ENCODE measurements at places on chromosomes 2 and 18. TPM values are rescaled to one million over a fixed set of nuclear protein-coding genes. Genes with fewer than 3 reads are reported as not detected.
A peak's percentile ranks its signal among the peaks of the same experiment; 100 is the strongest.

The POTEC gene
- not detected for total RNA-seq

The SRD5A2 gene
- total RNA-seq = not detected

The MYO3B gene
- total RNA-seq = 0.16 TPM

The DLX2 gene
- not detected for total RNA-seq

DNA sequence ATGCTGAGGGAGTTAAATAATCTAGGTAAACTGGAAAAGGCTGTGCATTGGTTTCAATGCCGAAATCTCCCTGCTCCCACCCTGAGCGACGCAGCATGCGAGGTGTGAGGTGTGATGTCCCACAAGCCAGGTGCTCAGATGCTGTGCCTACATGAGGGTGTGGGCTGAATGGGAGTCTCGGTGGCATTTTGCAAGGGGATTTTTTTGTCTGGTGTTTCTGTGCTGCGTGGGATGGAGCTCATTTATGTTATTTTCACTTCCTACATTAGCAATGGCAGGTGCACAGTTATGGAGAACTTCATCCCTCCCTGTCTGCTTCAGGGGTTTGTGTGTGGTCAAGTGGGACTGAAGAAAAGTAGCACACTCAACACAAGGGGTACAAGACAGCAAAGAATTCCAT is 110.2 kb upstream of the CCDC68 start:
- no peak overlapping the region for H3K27ac ChIP-seq
- H3K4me3 ChIP-seq = no peak overlapping the region
- H3K27me3 ChIP-seq = peaks cover 20% of the 10 kb centered on the region
- no peaks in the 10 kb centered on the region for H3K4me1 ChIP-seq

DNA sequence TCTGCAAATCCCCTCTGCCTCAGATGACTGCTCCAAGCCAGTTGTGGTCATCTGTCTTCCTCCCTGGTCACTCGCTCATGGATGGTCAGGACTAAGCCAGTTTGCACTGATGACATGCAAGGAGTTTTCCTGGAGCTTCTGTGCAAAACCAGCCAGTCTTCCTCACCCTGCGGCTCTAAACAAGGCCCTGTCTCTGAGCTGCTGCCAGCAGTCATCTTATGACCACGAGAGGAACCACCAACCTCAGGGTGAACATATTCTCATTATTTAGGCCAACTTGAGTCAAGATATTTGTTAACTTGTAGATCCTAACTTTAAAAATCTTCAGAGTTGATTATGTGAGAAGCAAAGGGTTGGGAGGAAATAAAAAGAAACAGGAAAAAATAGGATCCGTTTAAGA is 119.9 kb upstream of the CAB39 start:
- no peaks in the 10 kb centered on the region for H3K27me3 ChIP-seq
- no peak overlapping the region for H3K4me3 ChIP-seq
- no peak overlapping the region for H3K27ac ChIP-seq
- peaks cover 2% of the 10 kb centered on the region for H3K36me3 ChIP-seq
- peaks cover 27% of the 10 kb centered on the region for H3K4me1 ChIP-seq

DNA sequence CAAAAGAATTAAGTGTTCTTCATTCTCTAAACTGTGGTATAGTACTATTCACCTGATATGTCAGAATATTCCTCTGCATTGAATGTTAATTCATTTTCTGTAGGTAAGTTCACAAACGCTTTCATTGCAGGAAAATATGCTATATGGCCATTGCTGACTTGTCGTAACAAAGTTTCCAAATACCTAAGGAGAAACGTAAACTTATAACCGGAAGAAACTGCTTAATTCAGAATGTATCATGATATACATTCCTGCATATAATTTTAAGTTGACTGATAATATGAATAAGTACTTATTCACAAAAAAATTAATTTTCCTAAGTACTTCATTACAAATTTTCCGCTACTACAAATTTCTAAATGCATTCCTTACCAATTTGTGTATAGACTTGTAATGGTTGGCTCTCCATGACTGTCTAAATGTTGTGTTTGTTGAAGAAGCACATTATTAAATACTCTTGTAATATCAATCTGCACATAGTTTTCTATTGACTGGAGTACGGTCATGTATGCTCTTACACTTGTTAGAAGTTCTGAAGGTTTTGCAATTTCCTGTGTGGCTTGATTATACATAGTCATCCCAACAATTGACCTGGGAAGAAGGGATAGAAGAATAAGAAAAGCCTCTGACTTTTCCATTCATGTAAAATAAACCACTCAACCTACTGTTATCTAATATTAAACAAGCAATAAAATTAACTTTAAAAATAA is 85.4 kb downstream of the NCKAP1 start:
- DNase-seq = no peak
- no peaks in the 10 kb centered on the region for H3K27me3 ChIP-seq
- H3K4me1 ChIP-seq = peaks cover 6% of the 10 kb centered on the region
- no peak overlapping the region for H3K27ac ChIP-seq

- H3K4me1 ChIP-seq = peaks cover 46% of the 10 kb centered on the region
- no peaks in the 10 kb centered on the region for H3K36me3 ChIP-seq
- no peak overlapping the region for H3K4me3 ChIP-seq
These were observed 71.2 kb downstream of the HPCAL1 start for GRCh38 chr2:10373931-10374330.

GRCh38 chr2:27627963-27628766 is 647 bp downstream of the CCDC121 start:
- peaks cover 17% of the 10 kb centered on the region for H3K4me1 ChIP-seq
- H3K27ac ChIP-seq = no peak overlapping the region
- DNase-seq = no peak
- H3K36me3 ChIP-seq = peaks cover 2% of the 10 kb centered on the region
- H3K27me3 ChIP-seq = no peaks in the 10 kb centered on the region

- H3K27ac ChIP-seq = no peak overlapping the region
- H3K4me1 ChIP-seq = peaks cover 5% of the 10 kb centered on the region
- peaks cover 2% of the 10 kb centered on the region for H3K36me3 ChIP-seq
- no peak overlapping the region for H3K4me3 ChIP-seq
- H3K27me3 ChIP-seq = no peaks in the 10 kb centered on the region
- no peak for DNase-seq
These were observed 3.2 kb upstream of the ENOSF1 start for GRCh38 chr18:715626-716025.

DNA sequence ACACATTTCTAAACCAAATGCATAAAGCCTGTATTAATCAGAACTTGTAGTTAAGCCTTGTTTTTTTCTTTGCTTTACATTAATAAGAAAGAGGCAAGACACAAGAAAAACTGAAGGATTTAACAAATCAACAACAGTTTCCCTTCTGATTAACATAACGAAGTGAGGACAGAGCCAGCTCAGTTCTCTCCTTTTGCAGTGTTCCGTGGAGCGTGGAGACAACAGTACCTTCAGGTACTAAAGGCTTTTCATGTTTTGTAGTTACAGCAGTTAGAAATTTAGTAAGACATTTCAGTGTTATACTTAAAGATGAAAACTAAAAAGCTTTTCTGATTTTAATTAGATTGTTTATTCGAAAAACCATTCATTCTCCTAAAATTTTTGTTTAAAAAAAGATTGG is 115.2 kb downstream of the FMNL2 start:
- no peak overlapping the region for H3K27ac ChIP-seq
- H3K4me3 ChIP-seq = no peak overlapping the region
- no peaks in the 10 kb centered on the region for H3K36me3 ChIP-seq
- no peaks in the 10 kb centered on the region for H3K4me1 ChIP-seq
- DNase-seq = no peak

DNA sequence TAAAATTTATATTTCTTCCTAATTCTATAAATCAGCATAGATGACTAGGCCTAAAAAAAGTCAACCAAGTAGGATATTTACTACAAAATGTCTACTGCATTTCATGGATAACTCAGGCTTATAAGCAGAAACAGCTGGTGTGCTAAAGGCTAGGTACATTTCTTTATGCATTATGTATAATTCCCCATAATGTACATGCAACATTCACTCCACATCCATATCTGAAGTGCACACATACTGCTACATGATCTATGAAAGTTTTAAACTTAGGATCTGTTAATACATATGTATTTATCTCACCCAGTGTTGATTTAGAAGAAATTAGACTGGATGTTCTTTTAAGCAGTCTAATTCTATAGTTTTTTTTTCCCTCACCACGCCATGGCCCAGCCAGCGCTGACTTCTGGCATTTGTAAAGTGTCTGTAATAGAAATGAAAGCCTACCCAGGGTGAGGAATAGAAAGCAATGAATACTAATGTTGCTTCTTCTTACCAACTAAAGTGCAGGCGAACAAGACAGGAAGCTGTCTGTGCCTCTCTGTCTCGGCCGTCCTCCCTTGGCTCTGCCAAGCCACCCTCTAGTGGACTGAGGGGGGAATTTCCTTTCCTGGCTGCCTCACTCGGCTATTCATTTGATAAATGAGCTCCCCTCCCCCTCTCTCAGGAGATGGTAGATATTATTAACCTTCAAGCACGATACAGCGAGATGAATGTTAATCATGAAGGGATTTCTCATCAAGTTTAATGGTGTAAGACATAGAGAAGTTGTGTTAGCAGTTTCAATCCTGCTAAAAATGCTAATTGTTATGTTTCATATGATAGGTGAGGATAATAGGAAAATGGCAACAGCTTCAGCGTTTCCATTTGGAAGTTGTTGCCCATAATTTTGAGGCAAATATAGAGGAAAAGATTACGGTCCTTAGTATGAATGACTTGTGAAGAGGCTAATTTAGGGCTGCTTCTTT is 384.5 kb downstream of the MTX2 start:
- H3K4me3 ChIP-seq = no peak overlapping the region
- H3K36me3 ChIP-seq = no peaks in the 10 kb centered on the region
- peaks cover 72% of the 10 kb centered on the region for H3K27me3 ChIP-seq
- DNase-seq = no peak

GRCh38 chr2:109647636-109648035 is 33.5 kb downstream of the SOWAHC start:
- H3K36me3 ChIP-seq = no peaks in the 10 kb centered on the region
- no peak overlapping the region for H3K27ac ChIP-seq
- no peak for DNase-seq
- peaks cover 33% of the 10 kb centered on the region for H3K27me3 ChIP-seq
- H3K4me1 ChIP-seq = peaks cover 2% of the 10 kb centered on the region
- H3K4me3 ChIP-seq = no peak overlapping the region

- H3K4me1 ChIP-seq = peaks cover 33% of the 10 kb centered on the region
- H3K4me3 ChIP-seq = peak overlapping the region; percentile 77
- DNase-seq = no peak
- peaks cover 11% of the 10 kb centered on the region for H3K36me3 ChIP-seq
- H3K27ac ChIP-seq = peak overlapping the region; percentile 85
- H3K27me3 ChIP-seq = no peaks in the 10 kb centered on the region
These were observed 29.0 kb downstream of the LPIN1 start for GRCh38 chr2:11775384-11775783.

GRCh38 chr2:61016392-61017002 is 1.0 kb upstream of the PEX13 start:
- H3K27ac ChIP-seq = peak overlapping the region; percentile 93
- no peak for DNase-seq
- no peaks in the 10 kb centered on the region for H3K36me3 ChIP-seq
- H3K4me1 ChIP-seq = peaks cover 14% of the 10 kb centered on the region
- H3K27me3 ChIP-seq = no peaks in the 10 kb centered on the region

DNA sequence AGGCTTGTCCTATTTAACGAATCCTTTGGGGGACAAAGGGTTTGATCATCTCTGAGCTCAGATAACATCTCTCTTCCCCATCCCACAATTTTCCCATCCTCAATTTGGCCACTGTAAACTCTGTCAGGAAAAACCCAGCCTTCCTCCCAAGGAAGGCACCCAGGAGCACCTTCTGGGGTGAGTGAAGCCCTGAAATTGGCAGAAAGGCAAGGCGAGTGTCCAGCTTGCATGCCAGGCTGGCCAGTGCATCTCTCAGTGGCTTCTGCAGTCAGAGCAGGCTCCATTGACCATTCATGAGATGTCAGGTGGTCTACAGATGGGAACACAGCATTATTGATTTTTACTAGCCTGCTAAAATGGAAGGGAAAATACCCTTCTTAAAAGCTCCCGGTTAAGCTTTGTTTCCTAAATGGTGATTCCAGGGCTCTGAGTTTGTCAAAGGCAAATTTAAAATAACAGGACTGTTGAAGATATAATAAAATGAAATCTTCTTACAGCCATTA is 83.2 kb upstream of the BOD1L2 start:
- H3K4me3 ChIP-seq = no peak overlapping the region
- no peaks in the 10 kb centered on the region for H3K36me3 ChIP-seq
- no peak for DNase-seq

DNA sequence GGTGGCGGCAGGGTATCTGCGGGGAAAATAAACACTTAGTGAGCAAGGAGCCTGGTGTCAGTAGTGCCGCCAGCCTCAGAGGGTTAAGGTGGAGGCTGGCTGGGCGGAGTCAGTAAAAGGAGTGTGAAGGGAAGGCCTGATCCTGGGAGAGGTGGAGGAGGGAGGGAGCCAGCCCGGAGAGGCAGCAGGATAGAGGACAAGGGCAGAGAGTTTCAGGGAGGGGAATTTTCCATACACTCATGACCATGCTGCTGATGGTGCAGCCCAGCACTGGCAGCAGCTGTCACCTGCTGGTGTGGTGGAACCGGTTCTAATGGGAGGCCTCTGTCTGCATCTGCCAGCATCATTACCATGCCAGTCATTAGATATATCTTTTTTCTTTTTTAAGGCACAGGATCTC is 2.0 kb upstream of the TEX44 start:
- peaks cover 10% of the 10 kb centered on the region for H3K27me3 ChIP-seq
- no peak for DNase-seq
- peaks cover 3% of the 10 kb centered on the region for H3K4me1 ChIP-seq
- H3K27ac ChIP-seq = no peak overlapping the region
- no peak overlapping the region for H3K4me3 ChIP-seq
- no peaks in the 10 kb centered on the region for H3K36me3 ChIP-seq

DNA sequence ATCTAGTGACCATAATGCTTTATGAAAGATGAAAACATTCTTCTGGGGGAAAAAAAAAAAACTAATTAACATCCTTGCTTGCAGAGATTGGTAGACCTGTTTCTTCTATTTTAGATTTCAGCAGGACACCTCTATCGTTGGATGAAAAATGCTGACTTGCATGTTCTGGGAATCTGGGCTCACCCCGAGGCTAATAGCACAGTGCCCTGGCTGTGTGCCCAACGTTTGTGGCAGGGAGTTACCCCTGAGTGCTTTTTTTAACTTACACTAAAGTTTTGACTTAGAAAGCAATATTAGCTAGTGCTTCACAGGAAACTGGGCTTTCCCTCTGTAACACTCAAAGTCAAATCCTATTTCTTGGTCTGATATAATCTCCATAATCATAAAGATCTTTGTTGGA is 233.2 kb downstream of the SLC8A1 start:
- DNase-seq = no peak
- no peak overlapping the region for H3K27ac ChIP-seq
- no peak overlapping the region for H3K4me3 ChIP-seq
- H3K36me3 ChIP-seq = no peaks in the 10 kb centered on the region
- no peaks in the 10 kb centered on the region for H3K27me3 ChIP-seq
- H3K4me1 ChIP-seq = no peaks in the 10 kb centered on the region

DNA sequence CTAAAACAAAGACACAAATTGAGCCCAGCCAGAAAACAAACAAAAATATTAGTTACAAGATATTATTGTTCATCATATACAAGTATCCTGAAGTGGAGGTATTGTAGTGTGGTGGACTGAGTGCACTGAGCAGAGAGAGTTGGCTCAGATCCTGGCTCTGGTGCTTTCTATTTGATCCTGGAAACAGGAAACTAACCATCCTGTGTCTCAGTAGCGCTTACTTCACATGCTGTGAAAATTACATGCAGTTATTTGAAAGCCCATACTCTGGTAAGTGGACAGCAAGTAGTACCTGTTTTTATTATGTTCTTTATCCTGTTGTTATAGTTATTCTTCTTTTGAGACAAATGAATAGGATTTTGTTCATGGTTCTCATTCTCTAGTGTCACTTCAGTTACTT is 84.3 kb upstream of the CRIM1 start:
- no peak overlapping the region for H3K4me3 ChIP-seq
- DNase-seq = no peak
- peaks cover 3% of the 10 kb centered on the region for H3K4me1 ChIP-seq
- no peaks in the 10 kb centered on the region for H3K36me3 ChIP-seq
- peaks cover 5% of the 10 kb centered on the region for H3K27me3 ChIP-seq
- H3K27ac ChIP-seq = no peak overlapping the region
